ENCODE measurements at places on chromosomes 13 and 19. TPM values are rescaled to one million over a fixed set of nuclear protein-coding genes. Genes with fewer than 3 reads are reported as not detected.

DNA sequence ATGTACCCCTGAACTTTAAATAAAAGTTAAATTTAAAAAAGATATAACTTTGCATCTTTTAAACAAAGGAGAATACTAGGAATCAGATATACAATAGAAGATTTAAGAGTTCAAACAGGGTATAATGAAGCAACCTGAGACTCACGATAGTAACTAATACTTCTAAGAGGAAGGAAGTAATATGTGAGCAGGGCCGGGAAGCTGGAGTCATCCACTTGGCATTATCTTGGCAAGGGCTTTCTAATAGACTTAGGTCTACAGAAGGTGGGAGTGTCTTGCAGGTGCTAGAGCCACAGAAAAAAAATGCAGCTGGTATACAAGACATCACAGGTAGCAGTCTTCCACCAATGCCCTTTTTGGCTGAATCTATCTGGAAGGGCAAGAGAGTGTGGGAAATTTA is 231.9 kb downstream of the KCTD12 start:
- no peak for DNase-seq

DNA sequence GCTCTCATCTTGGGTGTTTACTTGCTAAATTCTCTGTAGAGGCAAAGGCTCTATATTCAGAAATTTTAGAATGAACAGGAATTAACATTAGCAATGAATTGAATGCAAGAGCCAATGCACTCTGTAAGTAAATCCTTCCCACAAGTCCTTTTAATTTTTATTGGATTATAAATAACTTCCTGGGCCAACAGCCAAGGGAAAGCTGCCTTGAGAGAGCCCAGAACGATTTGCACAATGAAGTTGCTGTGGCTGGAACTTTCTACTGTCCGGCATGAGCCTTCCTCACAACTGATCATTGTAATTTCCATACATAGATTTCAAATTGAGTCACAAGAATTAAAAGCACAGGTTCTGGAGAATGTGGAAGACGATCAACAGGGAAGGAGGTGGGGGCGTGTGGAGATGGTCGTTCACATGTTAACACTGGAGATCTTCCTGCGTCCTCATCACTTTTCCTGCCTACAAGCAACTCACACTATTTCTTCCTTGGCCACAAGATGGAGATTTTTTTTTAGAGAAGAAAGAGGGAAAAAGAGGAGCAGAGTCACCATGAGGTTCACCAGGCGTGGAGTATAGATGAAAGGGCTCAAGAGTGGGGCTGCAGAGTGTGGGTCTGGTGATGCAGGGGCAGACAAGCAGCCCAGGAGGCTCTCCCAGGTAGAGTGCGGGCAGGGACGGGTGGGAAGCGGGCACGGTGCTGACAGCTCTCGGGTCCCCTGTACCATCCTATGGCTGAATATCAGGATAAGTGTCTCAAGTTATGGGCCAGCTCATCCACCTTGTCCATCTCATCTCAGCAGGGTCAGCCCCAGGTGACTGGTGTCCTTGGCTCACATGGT is 110.7 kb downstream of the SOX1 start:
- peak; percentile 75 for DNase-seq

GRCh38 chr19:31956771-31957392 is 388.5 kb upstream of the ZNF507 start:
- no peak for DNase-seq

- no peak for DNase-seq
These were observed 5.3 kb downstream of the DYRK1B start for GRCh38 chr19:39828654-39829032.

- DNase-seq: no peak
These were observed 23.4 kb downstream of the DGKH start for GRCh38 chr13:42071672-42072419.

GRCh38 chr13:109764045-109764444 is 22.3 kb downstream of the IRS2 start:
- DNase-seq: no peak

GRCh38 chr19:53896682-53897081 is 12.4 kb upstream of the CACNG7 start:
- no peak for DNase-seq

DNA sequence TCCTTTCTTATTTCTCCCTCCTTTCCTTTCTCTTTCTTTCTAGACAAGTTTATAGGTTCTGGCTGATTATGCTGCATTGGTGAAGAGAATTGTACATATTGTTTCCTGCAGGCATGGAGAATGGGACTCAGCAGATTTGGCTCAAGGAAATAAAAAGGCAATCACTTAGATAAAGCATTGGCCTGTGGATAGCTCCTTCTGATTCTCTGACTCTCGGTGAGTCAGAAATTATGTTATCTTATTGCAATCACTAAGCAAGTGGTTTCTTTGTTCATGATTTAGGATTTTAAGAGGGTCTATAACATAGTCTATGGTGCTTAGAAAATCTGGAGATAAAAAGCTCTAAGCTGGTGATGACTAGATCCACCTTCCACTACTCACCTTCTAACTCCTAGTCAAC is 54.0 kb upstream of the POSTN start:
- no peak for DNase-seq

GRCh38 chr13:78607409-78608251 is 4.3 kb upstream of the POU4F1 start:
- no peak for DNase-seq

DNA sequence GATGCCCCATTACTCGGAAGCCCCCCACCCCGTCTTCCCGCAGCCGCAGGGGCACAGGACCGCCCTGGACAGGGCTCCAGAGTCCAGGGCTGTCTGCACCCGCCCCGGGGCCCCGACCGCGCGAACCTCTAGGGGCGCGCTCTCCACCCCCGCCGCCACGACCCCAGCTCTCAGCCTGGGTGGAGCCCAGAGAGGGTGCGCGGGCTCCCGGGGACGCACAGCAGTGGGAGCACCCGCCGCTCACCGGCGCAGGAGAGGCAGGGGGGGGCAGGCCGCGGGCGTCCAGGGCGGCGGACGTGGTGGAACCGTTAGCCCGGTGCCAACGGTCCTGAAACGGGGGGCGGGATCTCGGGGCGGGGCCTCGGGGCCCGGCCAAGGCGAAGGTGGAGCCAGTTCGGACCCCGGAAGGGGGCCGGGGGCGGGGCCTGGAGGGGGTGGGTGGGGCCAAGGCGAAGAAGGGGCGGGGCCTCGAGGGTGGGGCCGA is at the start of gene ATP8B3:
ATP8B3 (minus strand) TSS at position 335 of the 484 bp plus-strand sequence. CDS start 540 bp downstream, outside the sequence.
- no peak for DNase-seq

GRCh38 chr13:43516401-43516833 is 270.4 kb downstream of the ENOX1 start:
- peak; percentile 44 for DNase-seq

GRCh38 chr13:35817642-35818607 is 313.3 kb downstream of the DCLK1 start:
- DNase-seq: no peak

DNA sequence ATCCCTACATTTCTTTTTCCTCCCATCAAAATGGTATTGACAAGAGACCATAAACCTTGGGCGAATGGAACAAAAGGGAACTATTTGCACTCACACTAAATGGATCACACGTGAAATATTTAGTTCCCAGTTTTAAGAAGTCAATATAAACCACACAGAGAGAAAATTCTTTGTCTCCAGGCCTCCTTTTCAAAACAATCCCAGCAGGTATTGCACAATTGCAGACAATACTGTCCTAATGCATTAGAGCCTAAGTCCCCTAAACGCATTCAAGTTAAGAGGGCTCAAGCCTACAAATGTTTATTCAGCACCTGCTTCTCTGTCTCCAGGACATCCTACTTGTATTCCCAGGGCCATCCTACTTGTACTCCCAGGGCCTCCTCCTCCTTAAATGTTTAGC is 1.3 kb upstream of the B3GLCT start:
- no peak for DNase-seq

GRCh38 chr13:95833719-95834118 is 156.8 kb downstream of the DNAJC3 start:
- DNase-seq: peak; percentile 1

GRCh38 chr13:110170882-110171281 is 136.1 kb downstream of the COL4A1 start:
- DNase-seq: no peak

GRCh38 chr13:66803808-66804456 is 426.2 kb downstream of the PCDH9 start:
- no peak for DNase-seq

- DNase-seq: no peak
These were observed 44.0 kb upstream of the GAS6 start for GRCh38 chr13:113907635-113908617.

Gene ZNF525
- 13.9 TPM for polyA plus RNA-seq

Gene INSR
- polyA plus RNA-seq: 15.7 TPM

Gene ATP8A2
- 9.1 TPM for polyA plus RNA-seq

Gene THSD8
- 5.6 TPM for polyA plus RNA-seq

Gene LPAR6
- polyA plus RNA-seq: 60.4 TPM

Gene ZIC2
- not detected for polyA plus RNA-seq

All from right lung (tissue), 10 donors.